ENCODE measurements at places on chromosomes 13 and 19.
A peak's percentile ranks its signal among the peaks of the same experiment; 100 is the strongest.

- DNase-seq: no peak
Observed at GRCh38 chr13:101394605-101395004, 21.7 kb downstream of the NALCN start.

DNA sequence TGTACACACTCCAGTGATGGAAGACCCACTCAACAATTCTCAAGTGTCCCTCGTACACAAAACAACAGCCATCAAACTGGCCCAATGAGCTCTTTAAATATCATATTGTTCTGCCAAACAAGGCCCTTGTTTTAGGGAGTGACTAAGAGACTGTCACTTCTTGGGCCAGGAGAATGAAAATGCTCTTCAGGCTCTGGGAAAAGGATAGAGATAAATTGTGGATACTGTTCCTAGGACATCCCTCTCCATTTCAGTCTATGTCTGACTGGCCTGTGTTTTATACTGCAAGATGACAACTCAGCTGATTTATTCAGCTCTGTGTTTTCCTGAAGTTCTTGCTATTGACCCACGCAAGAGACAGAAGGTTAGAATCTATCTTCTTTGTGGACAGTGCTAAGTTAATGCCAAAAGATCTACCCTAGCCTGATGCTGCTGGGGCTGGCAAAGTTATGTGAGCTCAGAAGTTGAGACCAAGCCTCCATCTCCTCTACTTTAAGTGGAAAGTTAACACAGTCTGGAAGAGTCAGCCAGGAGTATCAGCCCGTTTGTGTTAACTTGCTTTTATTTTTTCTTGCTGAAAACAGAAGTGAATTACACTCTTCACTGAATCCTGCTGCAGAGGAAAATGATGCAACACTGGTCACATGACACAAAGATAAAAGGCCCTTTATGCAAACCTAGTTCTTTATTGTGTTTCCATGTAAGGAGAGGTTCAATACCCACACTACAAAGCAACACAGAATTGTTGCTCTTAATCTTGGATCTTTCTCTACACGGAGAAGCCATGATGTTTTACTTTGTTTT is 14.6 kb downstream of the FRY start:
- no peak for DNase-seq

DNA sequence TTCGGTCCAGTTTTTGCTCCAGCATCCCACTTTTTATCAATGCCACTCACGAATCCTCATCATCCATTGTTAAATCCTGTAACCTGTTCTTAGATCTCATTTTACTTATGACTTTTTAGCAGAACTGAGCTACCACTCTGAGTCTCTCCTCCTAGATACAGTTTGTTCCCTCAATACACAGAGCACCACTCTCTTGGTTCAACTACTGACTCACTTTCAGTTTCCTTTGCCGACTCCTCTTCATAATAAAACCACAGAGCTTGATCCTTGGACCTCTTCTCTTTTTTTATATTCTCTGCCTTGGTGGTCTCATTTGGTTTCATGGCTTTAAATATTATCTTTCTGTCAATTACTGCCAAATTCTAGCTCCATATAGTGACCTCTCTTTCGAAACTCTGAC is 150.3 kb downstream of the SLITRK5 start:
- no peak for DNase-seq

DNA sequence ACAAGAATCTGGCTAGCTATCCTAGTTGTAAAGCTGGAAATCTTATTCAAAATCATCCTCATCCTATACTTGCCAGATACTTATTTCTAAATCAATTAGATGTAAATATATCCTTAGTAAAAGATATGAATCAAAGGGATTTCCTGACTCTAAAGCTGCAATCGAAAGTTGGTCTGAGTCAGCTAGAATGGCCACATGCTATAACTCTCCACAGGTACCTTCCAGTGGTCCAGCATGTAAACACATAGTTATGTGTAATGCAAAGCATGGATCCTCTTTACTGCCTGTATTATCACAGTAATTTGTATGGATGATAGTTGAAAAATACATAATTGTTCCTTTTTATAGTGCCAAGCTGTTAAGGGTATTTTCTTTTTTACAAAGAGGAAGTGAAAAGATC is 27.4 kb downstream of the SLITRK6 start:
- DNase-seq: no peak

- DNase-seq: no peak
Observed at GRCh38 chr19:50796128-50796633, 6.0 kb downstream of the ACP4 start.

DNA sequence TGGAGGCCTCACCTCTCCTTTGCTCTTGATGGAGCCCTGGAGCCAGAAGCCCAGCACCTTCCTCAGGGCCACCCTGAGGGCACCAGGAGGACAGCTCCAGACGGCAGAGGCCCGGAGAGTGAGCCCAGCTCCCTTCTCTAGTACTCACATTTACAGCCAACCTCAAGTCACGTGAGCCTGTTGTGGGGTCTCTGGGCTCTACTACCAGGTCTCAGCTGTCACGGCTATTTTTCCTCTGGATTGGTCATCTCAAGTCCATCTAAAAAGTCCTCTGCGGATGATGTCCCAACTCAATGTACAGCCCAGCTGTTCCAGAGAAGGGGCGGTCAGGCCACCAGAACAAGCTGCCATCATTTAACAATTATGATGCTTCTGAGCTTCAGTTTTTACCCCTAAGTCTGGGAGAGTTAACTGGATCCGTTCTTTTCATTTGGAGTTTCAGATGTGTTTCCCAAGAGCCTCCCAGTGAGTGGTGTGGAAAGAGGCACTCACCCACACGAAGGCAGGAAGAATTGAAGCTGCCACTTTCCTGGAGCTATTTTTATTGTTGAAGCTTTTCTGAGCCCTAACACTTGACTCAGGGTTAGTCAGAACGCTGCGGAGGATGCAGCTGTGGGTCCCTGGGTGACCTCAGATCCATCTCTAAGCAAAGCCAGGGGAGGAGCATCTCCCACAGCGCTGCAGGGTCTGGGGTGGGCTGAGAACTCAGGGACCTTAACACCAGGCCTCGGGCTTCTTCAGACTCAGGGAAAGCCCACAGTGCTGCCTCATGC is 143.5 kb upstream of the UBL3 start:
- DNase-seq: no peak

GRCh38 chr19:52227196-52227940 is 37.5 kb downstream of the PPP2R1A start:
- no peak for DNase-seq

DNA sequence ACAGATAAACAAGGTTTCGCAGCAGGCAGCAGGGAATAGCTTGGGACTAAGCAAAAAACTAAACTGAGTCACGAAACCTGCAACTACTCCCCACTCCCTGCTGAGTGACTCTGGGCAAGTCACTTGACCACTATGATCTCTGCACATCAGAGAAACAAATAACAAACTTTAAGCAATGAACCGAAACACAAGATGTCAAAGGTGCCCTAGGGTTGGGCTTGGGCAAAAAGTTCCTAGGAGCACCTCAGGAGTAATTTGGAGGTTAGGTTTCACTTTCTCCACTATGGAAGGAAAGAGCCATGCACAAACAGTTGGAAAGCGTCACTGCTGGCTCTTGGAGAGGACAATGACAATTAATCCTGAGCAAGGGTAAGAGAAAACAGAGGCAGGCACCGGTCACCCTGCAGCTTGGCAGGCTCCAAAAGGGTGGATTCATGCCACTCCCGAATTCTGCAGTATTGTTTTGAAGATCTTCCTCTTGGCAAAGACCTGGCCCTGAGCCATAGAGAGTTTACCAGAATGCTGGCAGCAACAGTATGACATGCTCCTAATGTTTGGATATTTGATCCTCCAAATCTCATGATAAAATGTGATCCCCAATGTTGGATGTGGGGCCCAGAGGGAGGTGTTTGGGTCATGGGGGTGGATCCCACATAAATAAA is 60.3 kb downstream of the CRYL1 start:
- DNase-seq: peak; percentile 17

DNA sequence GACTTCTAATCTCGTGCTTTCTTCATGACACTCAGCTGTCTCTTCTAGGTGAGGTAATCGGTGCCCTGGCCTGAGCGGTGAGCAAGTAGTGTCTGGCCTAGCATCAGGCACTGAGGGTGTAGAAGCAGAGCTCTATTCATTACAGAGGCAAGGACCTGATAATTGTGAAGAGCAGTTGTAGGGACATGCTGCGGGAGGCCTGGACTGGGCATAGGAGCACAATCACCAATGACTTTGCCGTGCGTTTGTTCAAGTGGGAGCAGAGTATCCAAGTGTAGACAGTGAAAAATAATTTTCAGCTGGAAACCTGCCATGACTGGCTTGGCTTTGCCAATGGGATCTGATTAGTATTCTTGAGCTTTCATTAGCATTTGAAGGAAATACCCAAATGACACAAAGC is 32.1 kb upstream of the DCLK1 start:
- DNase-seq: no peak

DNA sequence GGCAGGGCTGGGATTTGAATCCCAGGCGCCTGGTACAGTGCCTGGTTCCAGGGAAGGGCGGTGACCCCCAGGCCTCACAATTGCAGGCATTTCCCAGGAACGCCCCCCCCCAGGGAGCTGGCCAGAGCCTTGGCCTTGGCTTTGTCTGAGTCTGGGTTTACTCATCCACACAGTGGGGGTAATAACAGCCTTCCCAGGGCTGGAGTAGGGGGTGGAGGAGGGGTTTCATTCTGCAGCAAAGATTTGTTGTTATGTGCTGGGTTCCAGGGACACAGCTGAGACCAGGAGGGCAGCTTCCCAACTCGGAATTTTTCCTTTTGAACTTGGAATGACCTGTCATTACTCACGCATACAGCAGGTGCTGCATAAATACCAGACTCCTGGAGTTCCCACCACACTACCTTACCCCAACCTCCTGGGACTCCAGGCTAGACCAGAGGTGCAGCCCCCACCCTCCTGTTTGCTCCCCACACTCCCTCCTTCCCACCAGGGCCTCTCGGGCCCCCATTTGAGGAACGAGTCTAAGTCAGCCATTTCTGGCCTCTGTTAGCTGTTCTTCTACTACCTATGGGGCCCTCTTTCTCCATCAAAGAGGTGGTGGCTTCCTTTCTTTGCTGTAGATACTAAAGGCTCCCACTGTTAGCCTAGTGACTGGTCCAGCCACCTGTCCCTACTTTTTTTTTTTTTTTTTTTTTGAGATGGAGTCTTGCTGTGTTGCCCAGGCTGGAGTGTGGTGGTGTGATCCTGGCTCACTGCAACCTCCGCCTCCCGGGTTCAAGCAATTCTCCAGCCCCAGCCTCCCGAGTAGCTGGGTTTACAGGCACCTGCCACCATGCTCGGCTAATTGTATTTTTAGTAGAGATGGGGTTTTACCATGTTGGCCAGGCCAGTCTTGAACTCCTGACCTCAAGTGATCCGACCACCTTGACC is 1.6 kb upstream of the ADAMTS10 start:
- DNase-seq: peak; percentile 55

DNA sequence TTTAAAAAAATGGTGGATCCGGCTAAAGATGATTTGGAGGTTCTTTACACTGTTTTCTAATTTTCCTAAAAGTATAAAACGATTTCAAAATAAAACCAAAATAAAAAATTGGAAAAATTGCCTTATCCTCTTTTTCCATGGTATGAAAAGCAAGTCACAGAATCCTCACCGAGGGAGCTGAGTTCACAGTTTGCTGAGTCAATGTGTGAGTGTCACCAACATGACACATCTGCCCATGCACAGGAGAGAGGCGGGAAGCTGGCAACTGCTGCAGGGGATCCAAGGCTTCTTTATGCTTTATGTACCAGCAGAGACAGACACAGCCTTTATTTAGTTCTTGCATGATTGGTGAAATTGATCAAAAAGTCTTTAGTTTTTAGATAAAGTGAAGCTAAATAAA is 157.8 kb downstream of the TNFSF13B start:
- no peak for DNase-seq

DNA sequence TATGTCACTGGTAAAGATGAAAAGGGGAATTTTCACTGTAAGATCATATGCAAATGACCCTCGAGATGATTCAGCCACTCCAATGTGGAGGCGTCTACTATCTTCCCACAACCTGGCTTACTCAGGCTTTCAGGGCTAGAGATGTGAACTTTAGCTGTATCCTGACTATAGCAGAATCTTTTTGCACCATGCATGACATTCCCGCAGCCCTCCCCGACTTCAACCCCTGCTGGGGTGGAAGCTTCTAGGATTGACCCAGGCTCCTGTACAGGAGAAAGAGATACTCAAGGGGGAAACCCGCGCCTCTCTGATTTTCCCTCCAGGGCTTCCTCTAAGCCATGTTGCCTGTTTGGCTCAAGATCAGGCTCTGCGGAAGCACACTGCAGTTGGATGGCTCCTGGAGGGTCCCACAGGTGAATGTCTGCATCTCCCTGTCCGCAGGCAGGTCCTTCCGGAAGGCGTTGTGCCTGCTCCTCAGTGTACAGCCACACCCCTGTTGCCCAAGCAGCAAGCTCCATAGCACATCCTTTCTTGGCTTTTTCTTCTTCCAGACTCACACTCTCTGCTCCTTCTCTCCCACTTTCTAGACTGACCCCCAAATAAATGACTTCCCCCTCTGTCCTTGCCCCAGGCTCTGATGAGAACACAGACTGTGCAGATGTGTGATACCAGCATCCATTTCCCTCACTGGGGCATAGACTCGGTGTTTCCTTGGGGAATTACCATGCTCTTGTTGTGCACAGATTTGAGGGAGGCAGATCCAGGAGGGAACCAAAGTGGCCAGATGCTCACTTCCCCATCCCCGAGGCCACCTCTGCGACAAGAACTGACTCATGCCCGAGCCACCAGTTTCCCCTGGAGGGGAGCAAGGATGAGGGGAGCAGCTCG is 29.1 kb upstream of the POP4 start:
- no peak for DNase-seq

DNA sequence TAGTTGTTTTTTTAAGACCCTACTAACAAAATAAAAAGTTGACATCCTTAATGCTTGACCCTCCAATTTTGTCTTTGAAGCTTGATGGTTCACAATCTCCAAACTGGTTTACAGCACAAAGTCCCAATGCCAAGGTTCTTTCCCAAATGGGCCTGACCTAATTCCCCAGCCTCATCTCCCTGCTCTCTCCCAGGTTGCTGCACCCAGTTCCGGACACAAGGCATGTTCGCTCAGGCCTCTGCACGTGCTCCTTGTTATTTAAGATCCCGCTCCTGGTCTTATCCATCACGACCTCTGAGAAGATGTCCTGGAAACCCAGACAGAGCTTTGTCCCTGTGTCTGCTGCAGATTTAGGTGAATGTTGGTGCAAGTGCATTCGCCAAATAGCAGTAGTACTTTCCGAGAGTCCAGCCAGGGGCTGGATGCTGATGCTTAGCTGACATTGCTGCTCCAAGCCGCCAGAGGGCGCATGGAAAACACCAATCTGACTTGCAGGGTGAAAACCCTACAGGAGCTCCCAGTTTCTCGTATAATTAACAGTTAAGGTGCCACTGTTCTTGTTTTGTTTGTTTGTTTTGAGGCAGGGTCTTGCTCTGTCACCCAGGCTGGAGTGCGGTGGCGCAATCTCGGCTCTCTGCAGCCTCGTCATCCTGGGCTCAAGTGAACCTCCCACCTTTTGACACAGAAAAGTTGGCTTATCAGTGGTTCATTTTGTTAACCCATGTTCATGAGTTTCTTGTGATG is 18.5 kb downstream of the LYPD3 start:
- DNase-seq: peak; percentile 38

- DNase-seq: no peak
Observed at GRCh38 chr19:42985588-42985987, 40.7 kb downstream of the PSG11 start.
